AG08396 (cell line): ENCODE measurements at places on chromosomes 11 and 22.
A peak's percentile ranks its signal among the peaks of the same experiment; 100 is the strongest.

DNA sequence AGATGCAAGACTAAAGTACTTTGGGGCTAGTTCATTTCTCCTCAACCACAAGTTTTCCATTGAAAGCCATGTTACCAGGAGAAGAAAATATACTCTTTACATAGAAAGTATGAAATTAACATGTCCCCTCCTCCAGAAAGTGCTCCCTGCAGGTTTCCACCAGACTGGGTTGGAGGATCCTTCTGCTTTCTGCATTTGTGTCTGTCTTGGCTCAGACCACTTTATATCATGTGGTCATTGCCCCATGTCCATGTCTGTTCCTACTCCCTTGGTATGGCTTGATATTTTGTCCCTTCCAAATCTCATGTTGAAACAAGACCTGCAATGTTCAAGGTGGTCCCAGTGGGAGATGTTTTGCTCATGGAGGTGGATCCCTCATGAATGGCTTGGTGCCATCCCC, 28.4 kb upstream of the ACER3 start:
- DNase-seq = no peak

DNA sequence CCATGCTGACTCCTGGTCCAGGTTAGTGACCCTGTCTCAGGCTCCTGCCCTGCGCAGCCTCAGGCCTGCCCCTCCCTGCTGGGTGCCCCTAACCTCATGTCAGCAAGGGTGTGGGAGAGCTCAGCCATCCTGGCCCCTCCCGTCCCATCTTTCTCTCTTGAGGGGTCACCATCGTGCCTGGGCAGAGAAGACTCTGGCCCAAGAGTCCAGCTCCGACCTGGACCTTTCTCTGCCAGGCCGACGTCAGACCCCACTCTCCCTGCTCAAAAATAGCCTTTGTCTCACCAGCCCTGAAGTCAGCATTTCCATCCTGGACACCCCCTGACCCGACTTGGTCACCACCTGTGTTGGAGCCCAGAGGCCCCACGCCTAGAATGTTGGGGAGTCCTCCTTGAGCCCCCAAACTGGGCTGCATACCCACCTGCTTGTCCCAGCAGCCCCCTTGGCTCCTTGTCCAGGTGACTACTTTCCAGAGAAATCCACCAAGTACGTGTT, 4.9 kb downstream of the SCGB1C1 start:
- DNase-seq = no peak

GRCh38 chr11:13341026-13341425, 63.4 kb downstream of the BMAL1 start:
- no peak for DNase-seq

GRCh38 chr11:108914981-108915380, 250.1 kb downstream of the DDX10 start:
- DNase-seq = no peak

DNA sequence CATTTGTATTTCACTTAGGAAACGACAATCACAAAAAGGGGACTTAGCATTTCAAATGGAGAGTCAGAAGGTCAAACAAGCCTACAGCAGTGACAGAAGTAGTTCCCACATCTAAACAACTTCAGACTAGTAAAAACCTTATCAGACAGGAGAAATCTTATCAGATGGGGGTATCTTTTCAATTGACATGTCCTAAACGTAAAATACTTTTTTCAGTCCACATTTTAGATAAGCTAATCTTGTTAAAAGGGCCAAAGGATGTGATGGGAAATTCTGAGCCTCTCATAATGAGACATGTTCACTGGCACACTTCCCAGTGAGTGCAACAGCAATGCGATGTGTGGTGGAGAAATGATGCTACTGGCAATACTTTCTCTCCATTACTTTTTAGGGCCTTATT, 2.4 kb downstream of the MAPK1 start:
- peak; percentile 72 for DNase-seq

DNA sequence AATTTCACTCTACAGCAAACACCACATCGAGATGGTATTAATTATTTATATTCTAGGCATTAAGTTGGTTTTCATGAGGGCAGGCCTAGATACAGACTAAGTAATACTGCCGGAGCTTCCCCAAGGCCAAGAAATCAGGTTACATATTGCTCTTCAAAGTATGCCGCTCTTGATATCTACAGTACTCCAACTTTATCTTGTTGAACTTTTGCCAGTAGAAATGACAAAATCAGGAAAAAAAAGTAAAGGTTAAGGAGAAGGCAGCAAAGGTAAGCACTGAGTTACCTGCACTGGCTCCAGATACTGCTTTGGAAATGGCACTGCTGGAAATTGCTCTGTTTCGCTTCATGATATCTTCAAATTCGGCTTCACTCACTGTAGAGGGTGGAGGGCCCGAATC, 14.4 kb downstream of the CPSF7 start:
- DNase-seq = no peak

DNA sequence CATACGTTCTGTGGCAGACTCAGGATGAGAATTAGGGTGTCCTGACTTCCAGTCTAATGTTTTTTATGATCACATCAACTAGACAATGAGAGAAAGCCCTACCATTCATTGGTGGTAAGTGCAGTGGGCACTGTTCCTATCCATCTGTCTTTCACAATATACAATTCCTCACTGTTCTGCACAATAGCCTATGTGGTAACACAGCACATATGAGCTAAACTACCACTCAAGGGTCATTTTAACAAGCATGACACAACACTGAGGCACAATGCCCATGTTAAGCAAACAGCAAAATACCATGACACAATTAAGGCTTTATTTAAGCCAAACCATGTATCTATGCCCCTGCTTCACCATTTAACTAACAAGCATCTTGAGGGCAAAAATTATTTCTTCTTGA, 52.3 kb downstream of the SIK3 start:
- no peak for DNase-seq

DNA sequence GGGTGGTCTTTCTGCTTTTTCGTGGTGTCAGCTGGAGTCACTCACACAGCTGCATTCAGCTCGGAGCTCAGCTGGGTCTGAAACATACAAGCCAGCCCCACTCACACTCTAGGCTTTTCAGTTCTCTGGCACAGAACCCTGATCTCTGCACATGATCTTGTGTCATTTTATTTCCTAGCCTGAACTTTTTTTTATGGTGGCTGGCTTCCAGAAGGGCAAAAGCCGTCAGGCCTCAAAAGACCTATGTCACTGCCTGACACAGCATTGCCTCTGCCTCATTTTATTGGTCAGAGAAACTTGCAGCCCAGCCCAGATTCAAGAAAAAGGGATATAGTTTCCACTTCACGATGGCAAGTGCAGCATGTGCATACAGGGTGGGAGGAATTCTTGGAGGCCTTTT, 117.8 kb downstream of the NTM start:
- DNase-seq = no peak

GRCh38 chr22:19760058-19760950, at the start of gene TBX1:
TBX1 (plus strand) TSS chr22:19760778; CDS start chr22:19760844, 66 bp downstream.
- DNase-seq = no peak

DNA sequence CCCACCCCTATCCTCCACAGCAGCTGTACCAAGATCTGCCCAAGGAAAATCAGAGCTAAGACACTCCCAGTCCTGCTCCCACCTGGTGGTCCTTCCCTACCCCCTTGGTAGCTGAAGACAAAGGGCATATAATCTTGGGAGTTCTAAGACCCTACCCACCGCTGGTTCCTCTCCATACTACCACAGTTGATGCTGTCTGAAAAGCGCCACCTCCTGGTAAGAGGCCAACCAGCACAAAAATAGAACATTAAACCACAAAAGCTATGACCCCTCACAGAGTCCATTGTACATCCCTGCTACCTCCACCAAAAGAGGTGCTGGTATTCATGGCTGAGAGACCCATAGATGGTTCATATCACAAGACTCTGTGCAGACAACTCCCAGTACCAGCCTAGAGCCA, 161.5 kb upstream of the ARHGAP42 start:
- no peak for DNase-seq

DNA sequence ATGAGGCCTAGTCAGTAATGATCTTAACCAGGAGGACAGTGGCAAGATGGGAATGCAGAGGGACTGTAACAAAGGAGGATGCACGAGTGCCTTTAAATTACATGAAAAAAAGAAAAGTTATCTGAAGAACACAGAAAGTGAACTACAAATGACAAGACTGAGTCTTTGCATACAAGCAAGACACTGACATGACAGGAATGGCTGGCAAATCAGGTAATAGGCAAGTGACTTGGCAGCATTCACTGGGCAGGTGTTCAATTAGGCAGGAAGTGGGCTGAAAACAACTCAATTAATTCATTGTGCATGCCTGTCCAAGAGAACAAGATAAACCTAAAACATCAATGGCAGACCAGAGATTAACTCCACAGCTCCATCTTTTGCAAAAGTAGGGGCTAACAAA, 24.0 kb downstream of the SMCO4 start:
- no peak for DNase-seq

DNA sequence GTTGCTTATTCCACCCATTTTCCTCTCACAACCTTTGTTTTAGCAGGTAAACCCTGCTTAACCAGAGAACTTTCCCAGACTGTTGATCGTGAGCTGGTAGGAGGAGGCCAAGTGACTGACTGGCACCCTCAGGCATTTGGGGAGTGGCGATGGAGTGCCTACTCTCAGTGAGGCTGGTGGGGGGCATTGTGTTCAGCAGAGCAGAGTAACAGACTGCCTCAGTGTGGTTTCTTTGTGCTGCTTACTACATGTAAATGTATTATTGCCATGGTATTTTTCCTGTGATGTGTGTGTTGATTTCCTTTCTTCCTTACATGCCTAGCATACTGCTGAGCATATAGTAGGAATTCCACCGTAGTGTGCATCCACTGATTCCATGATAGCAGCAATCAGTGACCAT, 2.6 kb downstream of the MARK2 start:
- no peak for DNase-seq

DNA sequence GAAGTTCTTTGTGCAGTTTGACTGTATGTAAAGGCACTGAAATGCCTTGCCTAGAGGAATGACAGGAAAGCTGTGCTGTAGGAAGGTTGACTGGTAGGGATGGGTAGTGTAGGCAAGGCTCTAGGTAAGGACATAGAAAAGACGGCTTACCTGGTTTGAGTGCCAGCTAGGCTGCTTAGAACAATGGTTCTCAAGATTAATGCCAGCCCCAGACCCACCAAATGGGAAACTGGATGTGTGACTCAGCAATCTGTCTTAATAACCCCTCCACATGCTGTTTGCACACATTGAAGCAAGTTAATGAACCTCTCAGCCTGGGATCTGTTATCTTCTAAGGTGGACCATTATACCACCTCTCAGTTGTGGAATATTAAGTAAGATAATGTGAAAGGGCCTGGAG, 3.7 kb downstream of the RPS3 start:
- DNase-seq = no peak

DNA sequence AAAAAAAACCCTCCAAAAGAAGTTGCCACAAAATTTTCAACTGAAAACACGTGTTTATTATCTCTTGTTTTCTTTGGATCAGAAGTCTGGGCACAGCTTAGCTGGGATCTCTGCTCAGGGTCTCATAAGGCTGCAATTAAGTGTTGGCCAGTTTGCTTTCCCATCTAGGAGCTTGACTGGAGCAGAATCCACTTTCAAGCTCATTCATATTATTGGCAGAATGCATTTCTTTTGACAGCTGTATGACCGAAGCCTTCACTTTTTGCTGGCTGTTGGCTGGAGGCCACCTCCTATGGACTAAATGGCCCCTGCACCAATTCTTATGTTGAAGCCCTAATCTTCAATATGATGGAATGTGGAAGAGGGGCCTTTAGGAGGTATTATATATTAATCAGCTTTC, 139.6 kb downstream of the DDX10 start:
- DNase-seq = no peak

DNA sequence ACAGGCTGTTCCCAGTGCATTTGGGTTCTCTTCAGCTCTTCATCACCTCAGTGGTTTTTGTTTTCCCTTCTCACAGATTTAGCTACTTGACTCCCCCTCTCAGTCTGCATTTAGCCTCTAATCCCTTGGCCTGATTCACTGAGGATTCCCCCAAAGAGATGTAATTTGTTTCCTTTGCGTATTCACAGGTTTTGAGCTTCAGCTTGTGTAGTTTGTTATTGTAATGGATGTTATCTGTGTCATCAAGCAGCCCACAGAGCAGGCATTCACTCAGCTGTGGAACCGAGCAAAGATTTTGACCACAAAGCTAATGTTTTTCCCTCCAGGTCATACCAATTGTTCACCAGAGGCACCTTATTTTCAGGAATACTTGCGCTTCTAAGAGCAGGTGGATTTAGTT, 6.4 kb upstream of the ME3 start:
- no peak for DNase-seq

GRCh38 chr11:7098235-7098832, 9.5 kb downstream of the RBMXL2 start:
- peak; percentile 59 for DNase-seq

- DNase-seq = no peak
Observed at GRCh38 chr22:40449676-40450035, 79.3 kb downstream of the SGSM3 start.

DNA sequence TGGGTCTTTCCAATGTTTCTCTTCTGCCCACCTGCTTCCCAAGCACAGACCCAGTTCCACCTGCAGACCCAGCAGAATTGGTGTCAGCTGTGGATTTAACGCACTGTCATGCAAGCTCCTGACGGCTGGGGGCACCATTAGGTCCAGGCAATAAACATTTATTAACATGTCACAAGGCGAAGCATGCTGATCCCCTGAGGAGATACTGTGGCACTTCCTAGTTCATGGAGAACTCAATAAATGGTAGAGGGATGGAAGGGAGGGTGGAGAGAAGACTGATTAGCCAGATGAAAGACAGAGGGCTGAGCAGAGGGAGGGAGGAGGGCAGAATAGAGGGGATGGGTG, 68.3 kb upstream of the TSPAN18 start:
- no peak for DNase-seq

GRCh38 chr11:87304412-87304811, 266.7 kb downstream of the TMEM135 start:
- DNase-seq = no peak
